ENCODE measurements at places on chromosomes 6 and 20.

DNA sequence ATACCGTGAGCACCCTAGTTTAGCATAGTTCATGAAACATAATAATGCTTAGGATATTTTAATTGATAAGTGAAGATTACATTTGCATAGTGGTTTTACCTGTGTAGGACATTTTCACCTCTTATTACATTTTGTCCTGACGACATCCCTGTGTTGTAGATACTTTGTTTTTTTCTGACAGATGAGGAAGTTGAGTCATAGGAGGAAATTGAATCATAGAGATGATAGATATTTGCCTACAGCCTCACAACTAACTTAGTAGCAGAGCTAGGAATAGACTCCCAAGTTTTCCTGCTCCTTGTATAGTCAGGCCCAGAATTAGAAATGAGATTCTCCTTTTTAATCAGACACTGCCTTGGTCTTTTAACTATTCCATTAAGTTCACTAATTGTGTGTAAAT lies 100.5 kb upstream of the SUPT3H start:
- no peak for DNase-seq

DNA sequence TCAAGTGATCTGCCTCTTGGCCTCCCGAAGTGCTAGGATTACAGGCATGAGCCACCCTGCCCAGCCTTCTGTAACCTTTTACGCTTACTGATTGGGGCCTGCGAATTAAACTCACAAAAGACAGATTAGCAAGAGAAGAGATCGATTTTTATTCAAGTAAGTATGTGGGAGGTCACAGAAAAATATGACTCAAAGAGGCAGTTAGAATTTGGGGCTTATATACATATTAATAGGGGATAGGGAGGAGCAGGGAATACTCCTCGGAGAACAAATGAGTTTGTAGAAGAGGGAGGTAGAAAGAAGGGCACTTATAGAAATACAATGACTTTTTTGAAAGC lies 78.9 kb downstream of the CD24 start:
- DNase-seq, result no peak

- no peak for DNase-seq
Measured at GRCh38 chr20:33600981-33601380, 61.1 kb upstream of the C20orf144 start.

DNA sequence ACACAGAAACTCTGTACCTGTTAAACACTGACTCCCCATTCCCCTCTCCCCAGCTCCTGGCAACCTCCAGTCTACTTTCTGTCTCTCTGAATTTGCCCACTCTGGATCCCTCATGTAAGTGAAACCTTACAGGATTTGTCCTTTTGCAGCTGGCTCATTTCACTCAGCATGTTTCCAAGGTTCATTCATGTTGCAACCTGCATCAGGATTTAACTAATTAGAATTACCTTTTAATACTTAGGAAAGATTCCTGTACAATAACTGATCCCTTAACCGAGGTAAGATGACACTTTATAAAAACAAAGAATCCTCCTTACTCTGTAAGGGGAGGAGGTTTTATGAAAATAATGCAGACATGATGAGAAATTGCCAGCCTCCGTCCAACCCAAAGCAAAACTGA lies 113.1 kb upstream of the MTHFD1L start:
- no peak for DNase-seq

GRCh38 chr6:6717953-6718352 lies 129.4 kb downstream of the LY86 start:
- no peak for DNase-seq

DNA sequence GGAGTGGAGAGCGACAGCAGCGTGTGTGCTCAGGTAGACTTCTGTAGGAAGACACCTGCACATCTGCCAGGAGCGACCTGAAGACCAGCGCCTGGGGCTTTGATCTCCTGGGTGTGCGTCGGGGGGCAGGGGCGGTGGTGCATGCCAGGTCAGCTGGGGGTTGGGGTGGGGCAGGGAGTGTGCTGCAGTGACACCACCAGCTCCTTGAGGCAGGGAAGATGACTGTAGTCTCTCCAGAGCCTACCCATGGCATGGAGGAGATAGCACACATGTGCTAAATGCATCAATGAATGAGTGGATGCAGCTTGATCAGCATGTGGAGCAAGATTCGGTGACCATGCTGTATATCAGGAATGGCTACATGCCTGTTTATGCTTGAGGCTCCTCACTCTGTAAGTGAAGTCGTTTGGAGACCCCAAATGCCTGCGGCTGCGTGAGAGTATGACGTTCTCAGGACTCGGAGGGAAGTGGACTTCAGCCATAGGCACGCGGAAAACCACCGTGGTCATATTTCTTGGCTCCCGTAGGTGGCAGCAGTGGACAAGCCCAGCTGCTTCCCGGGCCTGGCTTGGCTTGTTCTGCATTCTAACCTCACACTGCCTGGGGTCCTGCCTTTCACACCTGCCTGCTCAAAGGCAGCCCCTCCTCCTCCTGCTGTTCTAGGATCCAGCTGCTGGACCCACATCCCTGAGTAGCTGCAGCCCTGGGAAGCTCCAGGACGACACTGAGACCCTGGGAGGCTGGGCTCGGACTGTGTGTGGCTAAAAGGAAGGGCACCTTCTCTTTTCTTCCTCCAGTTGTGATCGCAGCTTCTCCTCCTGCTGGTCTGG lies 39.4 kb upstream of the KCNK16 start:
- peak; percentile 72 for DNase-seq

- peak; percentile 18 for DNase-seq
Measured at GRCh38 chr20:37384683-37385174, 38.8 kb downstream of the SRC start.

DNA sequence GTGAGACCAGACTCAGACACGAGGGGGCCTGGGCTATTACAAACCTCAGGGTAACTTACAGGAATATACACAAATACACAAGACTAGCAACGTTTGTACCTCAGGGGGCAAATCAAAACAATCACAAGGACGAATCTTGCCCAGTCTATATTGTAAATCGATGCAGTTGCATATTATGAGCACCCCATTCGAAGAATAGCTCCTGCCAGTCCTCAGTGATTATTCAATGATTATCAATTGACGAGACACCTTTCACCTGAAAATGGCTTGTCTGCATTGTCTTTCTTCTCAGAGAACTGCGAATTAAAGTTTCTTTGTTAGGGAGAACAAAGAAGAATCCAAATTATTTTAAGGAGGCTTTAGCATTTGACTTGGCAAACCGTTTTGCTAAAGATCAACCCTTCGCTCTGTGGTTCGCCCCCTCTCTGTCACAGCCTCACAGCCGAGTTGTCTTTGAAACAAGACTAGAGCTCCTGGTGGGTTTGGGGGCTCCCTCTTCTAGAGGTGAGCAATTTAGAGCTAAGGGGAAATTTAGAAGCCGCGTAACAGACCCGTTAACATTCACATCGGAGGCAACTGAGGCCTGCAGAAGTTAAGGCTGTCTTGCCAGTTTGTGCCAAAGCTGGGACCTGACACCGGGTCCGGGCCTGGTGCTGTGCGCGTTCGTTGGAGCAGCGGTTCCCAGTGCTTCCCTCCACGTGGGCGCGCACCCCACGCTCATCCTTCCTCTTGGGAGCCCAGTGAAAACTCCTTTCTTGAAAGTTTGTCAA lies 24.9 kb upstream of the MAP3K7 start:
- no peak for DNase-seq

- DNase-seq, result no peak
Measured at GRCh38 chr6:90038961-90039653, 144.8 kb downstream of the GJA10 start.

DNA sequence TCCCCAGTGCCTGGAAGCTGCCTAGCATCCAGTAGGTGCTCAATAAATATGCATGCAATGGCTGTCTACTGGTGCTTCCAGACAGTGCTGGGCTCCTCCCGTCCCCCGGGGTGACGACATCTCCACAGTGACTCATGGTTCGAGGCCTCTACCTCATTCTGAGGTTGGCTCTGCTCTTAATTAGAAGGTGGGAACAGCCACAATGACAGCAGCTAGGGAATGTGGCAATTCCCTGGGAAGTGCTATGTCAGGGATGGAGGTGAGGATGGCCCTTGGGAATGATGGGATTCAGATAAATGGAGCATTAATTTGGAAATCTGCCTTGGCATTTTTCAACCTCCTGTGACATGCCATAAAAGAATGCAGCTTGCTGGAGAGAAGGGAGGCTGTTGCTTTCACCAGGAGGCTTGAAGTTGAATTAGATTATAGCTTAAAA lies 43.5 kb upstream of the NFATC2 start:
- no peak for DNase-seq

DNA sequence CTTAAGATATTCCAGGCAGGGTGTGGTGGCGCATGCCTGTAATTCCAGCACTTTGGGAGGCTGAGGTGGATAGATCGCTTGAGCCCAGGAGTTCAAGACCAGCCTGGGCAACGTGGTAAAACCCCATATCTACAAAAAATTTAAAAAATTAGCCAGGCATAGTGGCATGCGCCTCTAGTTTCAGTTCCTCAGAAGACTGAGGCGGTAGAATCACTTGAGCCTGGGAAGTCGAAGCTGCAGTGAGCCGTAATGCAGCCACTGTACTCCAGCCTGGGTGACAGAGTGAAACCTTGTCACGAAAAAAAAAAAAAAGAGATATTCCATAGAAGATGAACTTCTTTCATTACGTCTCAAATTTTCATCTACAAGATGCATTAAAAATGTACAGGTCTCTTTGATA lies 46.7 kb upstream of the ISM1 start:
- no peak for DNase-seq

- no peak for DNase-seq
Measured at GRCh38 chr6:128474481-128474880, 45.9 kb downstream of the PTPRK start.

DNA sequence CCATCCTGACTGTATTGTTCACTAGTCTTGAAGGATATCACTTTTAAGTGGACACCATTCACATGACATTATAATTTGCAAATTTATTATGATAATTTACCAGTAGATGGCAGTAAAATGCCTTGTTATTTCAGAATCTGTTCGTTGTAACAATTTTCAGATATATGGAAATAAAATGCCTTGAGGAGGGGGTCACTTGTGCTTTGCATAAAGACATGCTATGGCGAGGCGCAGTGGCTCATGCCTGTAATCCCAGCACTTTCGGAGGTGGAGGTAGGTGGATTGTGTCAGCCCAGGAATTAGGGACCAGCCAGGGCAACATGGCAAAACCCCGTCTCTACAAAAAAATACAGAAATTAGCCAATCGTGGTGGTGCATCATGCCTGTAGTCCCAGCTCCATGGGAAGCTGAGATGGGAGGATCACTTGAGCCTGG lies 9.0 kb upstream of the NCOA6 start:
- peak; percentile 77 for DNase-seq

DNA sequence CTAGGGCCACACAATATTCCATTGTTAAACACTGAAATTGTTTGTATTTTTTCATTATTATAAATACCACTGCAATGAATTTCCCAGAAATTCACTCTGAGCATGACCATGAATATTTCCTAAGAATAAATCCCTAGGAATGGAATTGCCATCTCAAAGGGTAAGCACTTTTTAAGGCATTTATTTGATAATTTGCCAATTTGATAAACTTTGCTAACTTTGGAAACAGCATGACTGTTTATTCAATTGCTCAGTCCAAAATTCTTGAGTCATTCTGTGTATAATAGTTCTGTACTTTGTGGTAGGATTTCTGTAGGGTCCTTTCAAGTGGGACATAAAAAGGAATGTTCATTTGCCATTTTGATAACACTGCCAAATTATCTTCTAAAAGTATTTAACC lies 44.2 kb upstream of the TOX2 start:
- no peak for DNase-seq
